SJSA1 (cell line): ENCODE measurements at places on chromosomes 7 and 10.

- no peak for DNase-seq
Observed at GRCh38 chr7:66553001-66553400, 75.7 kb upstream of the KCTD7 start.

DNA sequence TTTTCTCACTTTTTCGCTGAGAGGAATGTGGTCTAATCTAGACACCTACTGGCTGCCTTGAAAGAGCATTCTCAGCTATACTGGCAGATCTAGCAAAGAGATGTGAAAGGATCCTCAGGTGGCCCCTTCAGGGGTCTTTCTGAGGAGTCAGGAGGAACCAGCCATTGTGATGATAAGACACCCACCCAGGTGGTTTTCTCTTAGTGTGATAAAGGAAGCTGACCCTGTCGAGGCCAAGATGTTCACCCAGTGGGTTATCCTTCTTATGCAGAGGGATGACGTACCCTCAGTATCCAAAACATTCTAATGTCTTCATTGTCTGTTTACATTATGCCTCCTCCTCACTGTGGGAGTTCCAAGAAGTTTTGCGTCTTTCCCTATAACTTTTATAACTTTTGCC lies 98.3 kb upstream of the LRGUK start:
- no peak for DNase-seq

DNA sequence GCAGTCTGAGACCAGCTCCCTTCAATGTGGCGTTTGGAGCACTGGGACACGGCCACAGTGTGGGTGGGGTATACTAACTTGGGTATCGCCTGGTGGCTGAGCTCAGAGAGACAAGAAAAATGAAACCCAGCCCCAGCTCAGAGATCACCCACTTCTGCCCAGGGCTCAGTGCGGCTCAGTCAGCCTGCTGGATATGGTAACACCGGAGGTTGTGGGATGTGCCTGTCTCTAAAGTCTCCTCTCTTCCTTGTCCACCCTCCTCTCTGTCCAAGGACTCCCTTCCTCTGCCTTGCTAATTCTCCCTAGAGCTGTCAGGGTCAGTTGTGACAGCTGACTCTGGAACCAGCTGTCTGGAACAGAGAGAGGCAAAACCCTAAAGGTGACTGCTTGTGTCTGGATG lies 149.1 kb downstream of the PTPN20 start:
- DNase-seq: no peak

DNA sequence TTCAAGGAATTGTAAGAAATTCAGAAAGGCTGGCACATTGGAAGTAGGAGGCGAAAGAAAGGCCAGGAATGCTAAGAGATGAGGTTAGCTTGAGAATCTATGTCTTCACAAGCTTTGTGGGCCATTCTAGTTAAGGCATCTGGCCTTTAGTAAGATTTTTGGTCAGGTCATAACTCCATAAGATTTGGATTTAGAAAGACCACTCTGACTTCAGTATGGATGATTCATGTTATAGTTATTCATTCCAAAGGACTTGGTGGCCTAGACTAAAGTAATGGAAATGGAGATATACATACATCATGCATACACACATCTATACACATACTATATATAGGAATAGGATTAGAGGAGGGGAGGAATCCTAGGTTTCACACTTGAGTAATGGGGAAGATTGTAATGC lies 77.5 kb downstream of the SEPTIN7 start:
- no peak for DNase-seq

DNA sequence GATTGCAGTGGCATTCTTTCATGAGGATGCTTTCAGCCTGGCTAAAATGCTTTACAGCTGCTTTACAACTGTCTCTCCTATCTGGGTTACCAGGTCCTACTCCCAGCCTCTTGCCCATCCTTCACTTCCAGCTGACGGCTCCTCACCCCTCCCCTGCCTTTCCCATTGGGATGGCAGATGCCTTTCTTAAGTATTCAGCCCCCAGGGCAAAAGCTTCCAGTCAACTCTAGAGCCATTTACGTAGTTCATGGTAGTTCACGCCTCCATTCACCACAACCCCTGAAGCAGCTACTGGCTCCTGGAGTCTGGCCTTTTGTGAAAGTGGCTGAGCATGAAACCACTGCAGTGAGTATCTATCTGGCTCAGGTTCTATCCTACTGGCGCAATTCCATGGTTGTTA lies 17.2 kb upstream of the BMPER start:
- DNase-seq: no peak

DNA sequence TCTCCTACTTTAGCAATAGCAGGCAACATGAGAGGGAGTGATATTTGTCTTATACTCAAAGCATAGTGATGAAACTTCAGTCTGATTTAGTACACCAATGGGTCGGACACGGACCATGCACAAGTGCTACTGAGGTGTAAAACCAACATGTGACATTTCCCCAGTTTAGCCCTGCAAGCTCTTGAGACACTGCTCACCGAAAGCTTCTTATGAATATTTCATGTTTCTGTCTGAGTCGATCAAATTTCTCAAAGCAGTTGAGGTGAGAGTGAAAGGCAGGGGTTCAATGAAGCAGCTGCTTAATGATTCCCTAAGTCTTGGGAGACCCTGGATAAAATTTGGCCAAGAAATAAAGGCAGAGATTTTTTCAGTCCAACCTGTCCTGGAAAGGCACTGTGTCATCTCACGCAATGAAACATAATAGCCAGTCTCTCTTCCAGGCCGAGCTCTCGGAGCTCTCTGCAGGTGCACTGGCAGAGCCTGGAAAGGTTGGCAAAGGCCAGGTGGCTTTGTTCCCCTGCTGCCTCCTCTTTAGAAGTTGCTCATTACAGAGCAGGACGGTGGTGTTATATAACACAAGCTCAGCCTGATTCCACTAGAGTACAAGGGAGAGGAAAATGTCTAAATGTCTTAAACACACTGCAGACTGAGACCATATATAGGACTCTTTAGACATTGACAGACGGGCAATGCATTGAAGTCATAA lies 33.9 kb upstream of the XPNPEP1 start:
- no peak for DNase-seq

- no peak for DNase-seq
Observed at GRCh38 chr7:17289074-17289645, 9.3 kb upstream of the AHR start.

DNA sequence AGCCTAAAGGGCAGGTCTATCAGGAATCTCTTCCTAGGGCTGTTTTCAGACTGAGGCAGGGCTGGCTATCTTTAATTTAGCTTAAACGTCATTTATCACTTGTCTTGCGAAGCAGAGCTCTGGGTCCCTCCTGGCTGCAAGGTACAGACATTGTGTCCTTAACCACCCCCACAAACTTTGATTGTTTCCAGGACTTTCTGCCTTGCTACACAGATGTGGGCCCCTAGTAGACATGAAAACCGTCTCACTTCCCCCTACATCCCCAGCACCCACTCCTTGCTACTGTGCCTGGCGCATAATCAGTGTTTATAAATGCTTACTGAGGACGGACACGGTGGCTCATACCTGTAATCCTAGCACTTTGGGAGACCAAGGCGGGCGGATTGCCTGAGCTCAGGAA lies 54.5 kb downstream of the PIP4K2A start:
- DNase-seq: no peak

GRCh38 chr7:157602156-157602555 lies 265.4 kb downstream of the DNAJB6 start:
- DNase-seq: no peak

- DNase-seq: no peak
Observed at GRCh38 chr7:8094164-8095140, 125.9 kb downstream of the GLCCI1 start.

- DNase-seq: no peak
Observed at GRCh38 chr7:50480797-50481196, 30.6 kb upstream of the FIGNL1 start.

GRCh38 chr10:22624287-22624738 lies 90.1 kb downstream of the PIP4K2A start:
- no peak for DNase-seq

GRCh38 chr10:119518936-119519335 lies 23.6 kb downstream of the RGS10 start:
- DNase-seq: no peak

GRCh38 chr7:106795877-106796231 lies 69.2 kb upstream of the PIK3CG start:
- DNase-seq: no peak

DNA sequence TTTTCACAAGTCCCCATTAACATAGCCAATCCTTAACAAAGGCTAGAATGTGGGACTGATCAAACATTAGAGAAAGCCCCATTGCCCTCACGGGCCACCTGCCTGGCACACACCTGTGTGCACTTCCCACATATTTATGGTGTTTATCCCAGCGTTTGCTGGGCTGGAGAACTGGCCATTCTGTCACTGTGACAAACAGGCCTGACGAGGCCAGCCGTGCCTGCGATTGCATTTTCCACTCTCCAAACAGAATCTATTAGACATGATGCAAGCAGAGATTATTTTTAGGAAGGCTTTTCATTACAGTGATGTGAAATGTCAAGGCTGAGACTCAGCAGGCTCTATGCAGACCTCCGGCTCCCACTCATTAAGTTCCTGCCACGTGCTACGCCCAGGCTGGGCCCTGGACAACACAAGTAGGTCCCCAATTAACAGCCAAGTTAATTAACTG lies 20.4 kb downstream of the PTPRN2 start:
- DNase-seq: no peak

- no peak for DNase-seq
Observed at GRCh38 chr10:110872984-110873923, 1.5 kb downstream of the PDCD4 start.

- DNase-seq: no peak
Observed at GRCh38 chr10:24744946-24745345, 21.3 kb upstream of the ARHGAP21 start.

DNA sequence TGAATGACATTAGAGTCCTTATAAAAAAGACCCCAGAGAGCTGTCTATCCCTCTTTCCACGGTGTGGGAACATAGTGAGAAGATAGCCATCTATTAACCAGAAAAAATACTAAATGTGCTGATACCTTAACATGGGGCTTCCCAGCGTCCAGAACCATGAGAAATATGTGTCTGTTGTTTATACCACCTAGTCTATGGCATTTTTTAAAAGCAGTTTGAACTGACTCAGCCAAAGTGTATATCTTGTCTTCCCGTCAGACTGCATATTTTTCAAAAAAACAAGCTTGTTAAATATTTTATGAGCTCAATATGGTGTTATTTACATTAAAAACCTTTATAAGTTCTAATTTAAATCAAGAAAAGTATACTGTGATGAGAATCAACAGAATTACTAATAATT lies 255.3 kb downstream of the HGF start:
- DNase-seq: no peak

DNA sequence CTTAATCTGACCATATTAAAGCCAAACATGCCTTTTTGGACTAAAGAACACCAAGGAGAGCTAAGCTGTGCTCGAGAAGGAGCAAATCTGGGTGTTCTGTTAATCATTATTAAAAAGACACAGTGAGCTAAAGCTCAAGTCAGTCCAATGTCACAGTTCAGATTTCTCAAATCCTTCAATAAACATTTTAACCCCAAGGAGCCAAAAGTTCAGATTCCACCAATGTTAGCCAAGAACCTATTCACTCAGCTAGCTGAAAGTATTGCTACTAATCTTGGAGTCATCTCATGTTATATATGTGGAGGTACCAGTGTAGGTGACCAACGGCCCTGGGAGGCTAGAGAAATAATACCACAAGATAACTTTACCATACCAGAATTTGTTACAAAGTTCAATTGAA lies 14.5 kb upstream of the ZNF33B start:
- no peak for DNase-seq

DNA sequence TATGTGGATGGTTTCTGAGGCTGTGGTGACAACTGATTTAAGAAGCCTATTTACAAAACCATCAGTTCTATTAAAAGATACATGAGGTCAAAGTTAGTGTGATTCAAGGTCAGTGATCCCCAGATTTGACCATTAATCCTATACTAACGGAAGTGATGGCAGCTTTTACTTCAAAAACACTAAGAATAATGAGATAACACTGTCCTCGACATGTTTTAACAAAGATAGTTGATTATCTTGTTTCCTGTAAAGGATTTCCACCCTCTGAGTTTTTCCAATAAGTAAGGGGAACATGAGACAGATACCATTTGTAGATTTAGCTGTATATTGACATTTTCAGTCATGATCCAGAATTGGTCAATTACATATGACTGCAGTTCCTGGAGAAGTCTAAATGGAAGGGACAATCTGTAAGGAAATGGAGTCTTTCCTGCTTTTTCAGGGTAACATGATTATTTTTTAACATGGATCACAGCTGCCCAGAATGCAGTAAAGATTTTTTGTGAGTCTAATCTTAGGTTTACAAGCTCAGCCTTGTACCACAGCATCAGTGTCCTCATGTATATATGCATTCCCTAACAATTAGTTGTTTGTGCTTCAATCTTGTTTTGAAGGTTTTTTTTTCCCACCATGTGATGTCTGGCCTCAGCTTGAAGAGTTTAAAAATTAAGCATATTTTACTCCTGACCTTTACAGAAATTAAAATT lies 188.0 kb downstream of the PPP1R9A start:
- no peak for DNase-seq

- no peak for DNase-seq
Observed at GRCh38 chr7:79548727-79549126, 95.3 kb upstream of the MAGI2 start.

DNA sequence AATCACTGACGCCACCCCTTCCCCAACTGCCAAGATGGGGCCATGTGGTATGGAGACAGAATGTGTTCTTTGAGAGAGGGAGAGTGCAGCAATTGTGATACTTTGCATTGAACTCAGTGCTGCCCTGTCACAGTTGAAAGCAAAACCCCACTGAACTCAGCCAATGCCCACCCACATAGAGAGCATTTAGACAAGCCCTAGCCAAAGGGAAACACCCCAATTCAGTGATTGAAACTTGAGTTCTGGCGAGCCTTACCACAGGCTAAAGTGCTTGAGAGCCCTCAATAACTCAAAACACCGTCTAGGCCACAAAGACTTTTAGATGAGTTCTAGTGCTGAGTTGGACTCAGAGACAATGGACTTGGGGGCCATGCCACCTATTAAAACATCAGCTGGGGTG lies 751.9 kb upstream of the POT1 start:
- DNase-seq: no peak

DNA sequence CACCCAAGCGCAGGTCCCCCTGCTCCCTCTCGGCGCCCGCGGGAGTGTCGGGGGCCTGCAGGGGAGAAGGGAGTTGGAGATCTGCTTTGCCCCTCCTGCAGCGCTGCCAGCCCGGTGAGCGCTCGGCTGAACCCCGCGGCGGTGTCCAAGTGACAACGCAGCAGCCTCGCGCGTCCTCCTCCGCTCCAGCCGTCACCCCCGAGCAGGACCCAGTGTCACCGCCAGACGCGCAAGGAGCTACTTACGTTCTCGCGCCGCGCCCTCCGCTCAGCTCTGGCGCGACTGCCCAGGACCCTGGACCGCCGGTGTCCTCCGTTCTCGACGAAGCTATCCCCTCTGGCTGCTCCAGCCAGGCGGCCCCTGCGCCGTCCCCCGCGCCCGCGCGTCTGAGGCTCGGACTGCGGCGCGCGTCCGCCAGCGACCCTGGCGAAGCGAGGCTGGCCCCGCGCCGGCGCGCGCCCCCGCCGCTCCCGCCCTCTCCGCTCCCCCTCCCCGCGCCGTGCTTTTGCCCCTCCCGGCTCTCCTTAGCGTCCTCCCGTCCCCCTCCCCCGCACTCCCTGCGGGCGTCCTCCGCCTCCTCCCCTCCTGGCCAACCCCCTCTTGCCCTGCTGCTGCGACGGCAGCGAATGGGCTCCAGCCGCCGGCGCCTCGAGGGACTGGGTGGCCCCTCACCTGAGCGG lies at the start of gene NRCAM:
Gene NRCAM (minus strand): TSS at position 439 of the 680 bp plus-strand sequence. CDS start 216,372 bp downstream, outside the sequence.
- DNase-seq: no peak

GRCh38 chr10:116287906-116288501 lies 15.0 kb upstream of the GFRA1 start:
- DNase-seq: peak; percentile 49
